ENCODE measurements at places on chromosomes 7 and 10.

DNA sequence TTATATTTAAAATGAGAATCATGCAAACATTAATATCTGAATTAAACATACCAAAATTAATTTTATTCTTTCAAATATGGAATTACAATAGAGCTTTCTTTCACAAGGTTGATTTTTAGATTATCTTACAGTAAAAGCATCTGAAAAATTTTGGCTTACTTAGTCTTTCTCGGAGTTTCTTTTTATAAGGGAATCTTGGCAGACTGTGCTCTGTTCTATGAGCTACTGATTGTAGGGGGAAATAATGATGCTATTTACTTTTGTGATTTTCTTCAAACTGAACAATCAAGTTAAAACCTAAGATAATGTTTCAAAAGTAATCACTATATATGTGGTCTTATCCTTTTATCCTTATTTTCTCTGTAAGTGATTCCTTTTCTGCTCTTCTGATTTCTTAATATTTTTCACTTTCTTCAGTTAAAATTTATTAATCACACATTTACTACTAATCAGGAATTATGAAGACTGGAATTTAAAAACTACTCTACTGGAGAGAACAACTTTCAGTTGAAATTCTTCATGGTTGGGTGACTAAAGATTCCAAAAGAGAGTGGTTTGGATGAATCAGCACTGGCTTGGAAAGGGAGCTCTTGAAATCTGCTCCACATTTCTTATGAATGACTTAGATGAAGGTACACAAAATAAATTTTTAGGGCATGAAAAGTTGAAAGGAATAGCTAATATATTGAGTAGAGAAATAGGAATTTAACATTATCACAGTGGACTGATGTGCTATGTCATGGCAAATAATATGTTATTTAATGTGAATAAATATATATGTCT, 103.9 kb downstream of the PPP1R9A start:
- DNase-seq: no peak

DNA sequence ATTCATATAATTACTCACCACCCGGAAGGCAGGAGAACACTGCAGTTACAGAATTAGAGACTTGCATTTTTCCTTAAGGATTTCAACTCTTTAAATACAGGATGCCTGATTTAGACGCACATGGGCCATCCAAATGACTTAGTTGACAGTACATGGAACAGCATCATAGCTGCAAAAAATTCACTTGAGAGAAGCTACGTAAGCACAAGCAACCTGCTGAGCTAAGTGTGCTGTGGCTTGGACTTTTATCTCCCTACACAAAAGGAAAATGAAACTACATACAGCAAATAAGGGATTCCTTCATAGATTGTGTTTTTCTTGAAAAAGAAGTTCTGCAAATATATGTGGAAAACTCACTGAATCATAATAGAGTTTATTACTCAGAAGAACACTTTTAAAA, 152.6 kb downstream of the POU6F2 start:
- DNase-seq: no peak

DNA sequence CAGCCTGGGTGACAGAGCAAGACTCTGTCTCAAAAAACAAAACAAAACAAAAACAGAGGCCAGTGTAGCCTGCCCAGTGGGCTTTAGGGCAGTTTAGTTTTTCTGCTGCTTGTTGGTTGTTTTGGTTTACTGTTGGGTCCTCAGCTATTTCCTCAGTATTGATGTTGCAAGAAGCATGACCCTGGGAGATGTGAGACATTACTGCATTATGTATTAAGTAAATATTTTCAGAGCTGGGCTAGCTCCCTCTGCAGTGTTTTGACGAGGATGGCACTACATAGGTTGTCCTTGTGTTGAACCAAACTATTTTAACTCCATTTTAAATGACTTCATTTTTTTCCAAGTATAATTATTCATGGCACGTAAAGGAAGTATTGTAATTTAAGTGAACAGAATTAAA, 4.8 kb downstream of the AKAP9 start:
- no peak for DNase-seq

DNA sequence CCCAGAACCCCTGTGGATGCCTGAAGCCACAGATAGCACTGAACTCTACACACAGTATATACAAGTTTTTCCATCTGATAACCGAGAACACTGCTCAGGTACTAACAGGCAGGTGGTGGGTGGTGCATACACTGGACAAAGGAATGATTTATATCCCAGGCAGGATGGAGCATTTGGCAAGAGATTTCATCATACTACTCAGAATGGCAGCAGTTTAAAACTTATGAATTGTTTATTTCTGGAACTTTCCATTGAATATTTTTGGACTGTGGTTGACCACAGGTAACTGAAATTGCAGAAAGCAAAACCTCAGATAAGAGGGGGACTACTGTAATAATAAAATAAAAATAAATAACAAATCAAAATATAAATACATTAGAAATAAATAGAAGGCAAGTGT, 10.9 kb upstream of the KCNMA1 start:
- DNase-seq: no peak

GRCh38 chr7:66296557-66296956, 91.4 kb downstream of the TPST1 start:
- DNase-seq: no peak

- DNase-seq: no peak
Observed at GRCh38 chr10:6067457-6067856, 5.3 kb upstream of the IL2RA start.

DNA sequence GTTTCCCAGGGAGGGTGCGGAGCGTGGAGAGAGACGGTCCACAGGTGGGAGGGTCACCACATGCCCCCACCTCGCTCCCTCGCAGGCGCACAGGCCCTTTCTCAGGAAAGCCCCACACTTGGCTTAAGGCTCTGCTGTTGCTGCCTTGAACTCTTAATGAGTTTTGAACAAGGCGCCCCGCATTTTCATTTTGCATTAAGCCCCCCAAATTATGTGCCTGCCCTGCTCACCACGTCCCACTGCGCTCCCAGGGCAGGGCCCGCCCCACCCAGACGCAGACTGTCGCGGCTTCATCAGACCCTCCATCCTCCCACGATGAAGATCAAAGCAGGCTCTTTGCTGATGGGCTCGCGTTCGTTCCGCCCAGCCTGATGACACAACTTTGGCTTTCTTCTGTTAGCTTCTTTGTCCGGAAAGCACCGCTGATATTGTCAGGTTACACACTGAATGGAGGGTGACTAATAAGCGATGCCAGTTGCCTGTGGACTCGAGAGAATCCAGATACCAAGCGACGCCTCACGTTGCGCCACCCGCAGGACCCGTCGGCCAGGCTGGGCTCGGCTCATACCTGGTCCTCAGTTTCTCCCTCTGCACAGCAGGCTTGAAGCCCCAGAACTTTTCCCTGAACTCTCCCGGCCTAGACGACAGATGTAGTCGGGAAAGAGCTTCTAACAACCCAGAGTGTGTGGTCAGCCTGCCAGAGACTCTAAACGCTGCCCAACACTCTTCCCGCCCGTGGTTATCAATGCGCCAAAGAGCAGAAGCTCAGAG, 9.5 kb downstream of the CALML3 start:
- DNase-seq: no peak

GRCh38 chr10:78777466-78777865, 291.3 kb upstream of the ZMIZ1 start:
- peak; percentile 20 for DNase-seq

- DNase-seq: no peak
Observed at GRCh38 chr7:35619863-35620262, 75.1 kb downstream of the HERPUD2 start.

DNA sequence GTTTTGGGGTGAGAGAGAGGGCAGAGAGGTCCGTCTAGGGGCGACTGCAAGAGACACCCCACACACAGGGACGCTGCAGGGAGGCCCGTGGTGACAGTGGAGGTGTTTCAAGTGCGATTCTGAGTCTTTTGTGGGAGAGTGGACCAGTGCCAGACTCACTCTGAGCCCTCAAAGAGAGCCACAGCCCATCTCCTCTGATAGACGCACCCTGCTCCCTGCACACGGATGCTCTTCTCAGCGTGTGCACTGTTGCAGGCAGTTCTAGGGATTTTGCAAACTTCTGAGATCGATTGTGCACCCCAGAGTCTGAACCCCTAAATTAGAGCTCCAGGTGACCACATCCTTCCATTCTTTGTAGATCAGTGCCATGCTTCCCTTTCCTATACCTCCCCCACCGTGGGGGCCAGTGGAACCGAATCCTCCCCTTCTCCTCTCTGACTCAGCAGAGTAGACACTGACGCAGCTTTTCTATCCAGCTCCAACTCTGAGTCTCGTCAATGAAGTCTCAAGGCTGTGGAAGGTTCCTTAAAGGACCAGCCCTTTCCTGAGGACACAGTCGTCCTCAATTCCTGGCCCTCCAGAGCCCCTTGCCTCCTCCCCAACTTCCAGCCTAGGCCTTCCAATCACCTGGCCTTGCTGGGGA, 83.8 kb downstream of the TMEM130 start:
- no peak for DNase-seq

DNA sequence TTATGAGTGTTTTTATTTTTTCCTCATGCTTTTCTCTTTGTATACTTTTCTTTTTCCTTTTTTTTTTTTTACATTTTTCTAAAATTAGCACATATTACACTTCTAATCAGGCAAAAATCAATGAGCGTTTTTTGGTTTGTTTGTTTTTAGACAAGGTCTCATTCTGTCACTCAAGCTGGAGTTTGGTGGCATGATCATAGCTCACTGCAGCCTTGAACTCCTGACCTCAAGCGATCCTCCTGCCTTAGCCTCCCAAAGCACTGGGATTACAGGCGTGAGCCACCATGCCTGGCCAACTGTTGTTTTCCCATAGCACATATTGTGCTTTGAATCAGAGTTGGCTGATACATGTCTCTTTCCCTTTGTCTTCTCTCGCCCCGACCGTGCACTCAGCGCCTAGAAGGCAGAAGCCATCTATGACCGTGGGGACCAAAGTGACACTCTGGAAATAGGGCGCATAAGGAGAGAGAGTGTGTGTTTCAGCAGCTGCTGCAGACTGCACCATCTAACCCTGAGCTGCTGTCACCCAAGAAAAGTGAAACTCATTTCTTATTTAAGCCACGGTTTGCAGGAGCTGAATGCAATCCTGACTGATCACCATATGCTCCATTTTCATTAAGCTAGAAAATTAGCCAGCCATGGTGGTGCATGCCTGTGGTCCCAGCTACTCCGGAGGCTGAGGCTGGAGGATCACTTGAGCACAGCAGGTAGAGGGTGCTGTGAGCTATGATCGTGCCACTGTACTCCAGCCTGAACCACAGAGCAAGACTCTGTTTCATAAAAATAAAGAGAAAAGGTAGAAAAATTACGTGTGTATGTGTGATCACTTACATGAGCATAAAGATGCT, 41.4 kb upstream of the GTF2I start:
- no peak for DNase-seq

Measured in pancreas (tissue), 10 donors.